ENCODE measurements at places on chromosomes 5 and 9.
A peak's percentile ranks its signal among the peaks of the same experiment; 100 is the strongest.

DNA sequence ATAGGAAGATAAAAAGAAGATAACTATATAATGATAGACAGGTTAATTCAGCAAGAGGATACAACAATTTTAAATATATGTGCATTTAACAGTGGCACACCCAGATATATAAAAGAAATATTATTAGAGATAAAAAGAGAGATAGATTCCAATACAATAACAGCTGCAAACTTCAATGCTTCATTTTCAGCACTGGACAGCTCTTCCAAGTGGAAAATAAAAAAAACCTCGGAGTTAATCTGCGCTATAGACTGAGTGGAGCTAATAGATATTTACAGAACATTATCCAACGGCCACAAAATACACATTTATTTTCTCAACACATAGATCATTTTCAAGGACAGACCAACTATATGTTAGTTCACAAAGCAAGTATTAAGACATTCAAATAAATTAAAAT, 1229.5 kb upstream of the CDH6 start:
- DNase-seq, result no peak

- DNase-seq, result peak; percentile 87
Measured at GRCh38 chr5:57538341-57538955, 55.8 kb upstream of the ACTBL2 start.

DNA sequence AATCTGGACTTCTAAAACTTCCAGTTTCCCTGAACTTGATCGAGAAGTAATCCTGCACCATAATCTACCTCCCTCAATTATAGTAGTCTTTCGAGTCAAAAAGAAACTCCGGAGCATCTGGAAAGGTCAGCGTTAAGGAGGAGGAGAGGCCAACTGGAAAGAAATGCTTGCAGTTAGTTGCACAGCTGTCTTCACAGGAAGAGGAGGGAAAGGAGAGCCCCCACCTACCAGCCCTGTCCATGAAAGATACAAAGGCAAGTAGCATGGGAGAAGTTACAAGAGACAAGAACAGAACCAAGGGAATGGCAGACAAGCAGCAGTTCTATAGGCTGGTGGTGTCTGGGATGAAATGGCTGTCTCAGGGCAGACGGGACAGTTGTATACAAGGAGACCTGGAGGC, 170.6 kb downstream of the RAB3C start:
- DNase-seq, result no peak

DNA sequence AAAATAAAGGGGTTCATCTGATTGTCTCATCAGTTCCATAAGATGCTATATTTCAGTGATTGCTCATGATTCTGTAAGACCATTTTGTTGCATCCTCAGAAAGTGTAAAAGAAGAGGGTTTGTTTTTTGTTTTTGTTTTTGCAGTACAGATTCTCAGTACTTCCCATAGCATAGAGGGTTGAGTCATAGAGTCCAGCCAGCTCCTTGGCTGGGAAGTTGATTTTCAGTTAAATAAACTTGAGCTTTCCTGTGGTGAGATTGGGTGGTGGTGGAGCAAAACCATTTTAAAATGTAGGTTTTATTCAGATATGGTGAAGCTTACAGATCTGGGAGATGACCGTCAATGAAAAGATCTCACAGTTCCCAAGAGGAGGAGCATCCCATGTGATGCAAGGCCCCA, 48.2 kb downstream of the DAPK1 start:
- no peak for DNase-seq

DNA sequence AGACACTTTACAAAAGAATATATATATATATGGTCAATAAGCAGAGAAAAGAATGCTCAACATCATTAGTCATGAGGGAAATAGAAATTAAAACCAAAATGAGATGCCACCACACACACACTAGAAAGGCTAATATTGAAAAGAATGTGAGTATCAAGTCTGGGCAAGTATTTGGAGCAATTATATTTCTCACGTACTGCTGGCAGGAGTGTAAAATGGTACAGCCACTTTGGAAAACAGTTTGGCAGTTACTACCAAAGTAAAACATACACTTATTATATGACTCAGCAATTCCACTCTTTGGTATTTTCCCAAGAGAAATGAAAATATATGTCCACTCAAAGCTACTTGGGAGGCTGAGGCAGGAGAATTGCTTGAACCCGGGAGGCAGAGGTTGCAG, 29.8 kb downstream of the NEUROG1 start:
- no peak for DNase-seq

GRCh38 chr9:133460405-133461175, 812 bp downstream of the CACFD1 start:
- DNase-seq, result no peak

DNA sequence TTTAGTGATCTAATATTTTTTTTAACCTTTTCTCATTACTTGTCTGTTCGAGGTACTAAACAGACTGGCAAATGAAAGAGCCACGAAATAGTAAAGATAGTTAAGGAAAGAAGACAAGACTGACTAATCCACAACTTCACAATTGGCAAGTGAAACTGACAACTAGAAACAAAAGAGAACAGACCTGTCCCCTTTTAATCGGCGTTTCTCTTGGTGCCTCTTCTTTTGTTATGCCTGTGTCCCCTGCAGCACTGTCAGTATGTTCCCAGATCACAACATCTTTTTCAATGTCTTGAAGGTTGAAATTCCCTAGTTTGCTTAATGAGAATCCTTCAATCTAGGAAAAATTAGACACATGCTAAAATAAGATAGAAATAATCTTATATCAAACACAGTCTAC, 26.1 kb downstream of the TUT7 start:
- DNase-seq, result no peak

DNA sequence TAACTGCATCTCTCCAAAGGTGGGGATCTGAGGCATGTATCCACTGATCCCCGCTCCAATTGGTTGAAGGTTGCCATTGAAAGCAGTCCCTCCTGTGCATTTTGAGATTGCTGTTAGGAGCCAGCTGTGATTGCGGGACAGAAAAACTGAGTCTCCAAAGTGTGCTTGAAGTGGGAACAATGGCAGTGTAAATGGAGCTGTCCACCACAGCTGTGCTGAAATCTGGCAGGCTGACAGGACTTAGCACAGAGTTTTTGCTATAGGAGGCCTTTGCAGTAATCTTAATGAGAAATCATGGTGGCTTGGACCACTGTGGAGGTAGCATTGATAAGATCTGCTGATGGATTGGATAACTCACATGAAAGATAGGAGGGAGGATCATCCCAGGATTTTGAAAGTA, 3.3 kb downstream of the RNF20 start:
- no peak for DNase-seq

DNA sequence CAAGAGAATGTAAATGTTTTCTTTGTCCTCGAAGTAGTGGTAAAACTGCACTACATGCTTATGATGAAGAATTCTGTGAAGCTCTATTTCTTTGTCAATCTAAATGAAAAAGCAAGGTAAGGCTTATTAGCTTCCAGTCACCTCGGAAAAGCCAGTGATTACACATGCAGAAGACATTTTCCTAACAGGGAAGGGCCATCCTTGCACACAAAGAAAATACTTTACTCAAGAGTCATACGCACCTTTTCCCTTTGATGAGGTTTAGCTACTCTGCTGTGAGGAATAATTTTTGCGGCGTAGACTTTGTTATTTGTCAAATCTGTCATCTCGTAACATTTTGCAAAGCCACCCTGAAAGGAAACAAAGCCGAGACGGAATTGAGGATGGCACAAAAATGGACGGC, 1.1 kb downstream of the PLK2 start:
- DNase-seq, result no peak

DNA sequence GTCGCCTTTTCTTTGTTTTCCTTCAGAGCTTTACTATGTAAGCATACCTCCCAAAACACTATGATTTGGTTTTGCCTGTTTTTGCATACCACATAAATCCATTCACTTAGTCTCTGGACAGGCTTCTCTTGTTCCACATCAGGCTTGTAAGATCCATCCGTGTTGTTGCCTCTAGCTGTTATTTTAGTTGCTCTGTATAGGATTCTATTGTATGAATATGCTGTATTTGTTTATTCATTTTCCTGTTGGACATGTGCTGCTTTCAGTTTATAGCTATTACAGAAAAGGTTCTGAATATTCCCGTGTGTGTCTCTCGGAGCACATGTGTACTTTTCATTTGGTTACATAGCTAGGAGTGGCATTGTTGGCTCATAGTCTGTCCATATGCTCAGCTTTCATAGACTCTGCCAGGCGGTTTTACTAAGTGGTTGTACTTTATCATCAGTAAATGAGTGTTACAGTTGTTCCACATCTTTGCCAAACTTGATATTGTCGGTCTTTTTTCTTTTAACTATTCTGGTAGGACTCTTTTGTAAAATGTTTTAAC, 41.8 kb downstream of the NUP214 start:
- no peak for DNase-seq

DNA sequence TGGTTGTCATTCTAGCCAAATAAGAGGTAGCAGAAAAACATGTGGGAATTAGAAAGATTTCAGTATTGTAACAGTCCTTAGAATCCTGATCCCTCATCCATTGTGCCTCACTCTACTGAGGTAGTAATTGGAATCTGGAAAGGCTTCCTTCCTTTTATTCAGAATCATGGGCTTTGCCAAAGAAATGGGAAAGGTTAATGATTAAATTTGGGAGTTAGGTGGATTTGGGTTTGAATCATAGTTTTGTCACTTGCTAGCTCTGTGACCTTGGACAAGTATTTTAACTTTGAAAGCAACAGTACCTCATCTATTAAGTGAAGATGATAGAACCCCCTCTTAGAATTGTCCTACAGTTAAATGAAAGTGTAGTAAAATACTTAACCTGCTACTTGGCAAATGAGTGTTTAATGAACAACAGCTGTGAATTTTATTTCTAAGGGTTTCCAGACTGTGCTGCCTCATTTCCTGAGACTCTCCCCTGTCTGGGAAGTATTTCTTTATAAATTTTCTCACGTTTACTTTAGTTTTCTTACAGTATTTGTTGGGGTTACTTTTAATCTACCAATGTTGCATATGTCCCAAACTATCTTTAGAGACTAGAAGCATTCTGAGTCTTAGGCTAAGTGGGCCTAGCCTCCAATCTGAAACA, 11.7 kb downstream of the SPDL1 start:
- DNase-seq, result no peak

GRCh38 chr5:113735751-113736150, 222.3 kb downstream of the YTHDC2 start:
- DNase-seq, result no peak

DNA sequence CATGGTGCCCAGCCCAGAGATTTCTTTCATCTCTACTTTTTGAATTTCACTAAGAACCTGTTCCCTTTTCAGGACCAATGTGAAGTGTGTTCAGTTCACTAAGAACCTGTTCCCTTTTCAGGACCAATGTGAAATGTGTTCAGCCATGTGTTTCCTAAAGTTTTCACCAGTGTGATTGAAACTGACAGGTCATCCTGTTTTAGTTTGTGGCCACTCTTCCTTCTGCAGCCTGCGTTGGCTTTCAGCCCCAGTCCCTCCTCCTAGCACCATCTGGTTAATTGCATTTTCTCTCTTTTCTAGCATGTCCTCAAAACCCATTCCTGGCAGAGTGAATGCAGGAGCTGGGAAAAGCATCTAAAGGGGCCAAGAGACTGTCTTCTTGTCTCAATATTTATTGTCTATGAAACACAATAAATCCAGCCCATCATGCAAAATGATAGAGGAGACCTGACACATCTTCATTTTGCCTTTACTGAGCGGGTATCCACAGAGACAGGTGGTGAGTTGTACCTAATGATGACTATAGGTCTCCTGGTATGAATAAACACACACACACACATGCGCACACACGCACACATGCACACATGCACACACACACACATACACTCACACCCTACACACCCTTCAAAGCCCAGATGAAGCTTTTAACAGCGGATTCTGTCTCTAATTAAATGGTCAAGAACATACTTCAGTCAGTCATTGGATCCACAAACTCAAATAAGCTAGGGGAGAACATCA, 6.1 kb upstream of the PANK3 start:
- no peak for DNase-seq

DNA sequence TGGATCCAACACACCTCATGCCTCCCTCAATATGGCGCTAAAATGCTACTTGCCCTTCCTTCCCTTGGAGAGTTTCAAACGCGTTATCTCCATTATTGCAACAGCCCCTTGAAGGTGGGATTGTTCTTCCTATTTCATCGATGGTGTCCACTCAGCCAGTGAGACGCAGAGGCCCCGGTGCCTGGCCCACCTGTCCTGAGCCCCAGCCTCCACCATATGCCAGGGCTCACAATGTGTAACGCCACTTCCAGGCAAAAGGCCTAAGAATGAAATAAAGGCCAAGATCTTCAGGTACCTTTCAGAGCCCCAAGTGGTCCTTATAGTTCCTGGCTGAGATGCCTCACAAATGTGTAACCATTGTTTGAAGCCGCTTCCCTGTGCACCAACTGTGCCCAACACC, 170.7 kb upstream of the PHYKPL start:
- DNase-seq, result no peak

DNA sequence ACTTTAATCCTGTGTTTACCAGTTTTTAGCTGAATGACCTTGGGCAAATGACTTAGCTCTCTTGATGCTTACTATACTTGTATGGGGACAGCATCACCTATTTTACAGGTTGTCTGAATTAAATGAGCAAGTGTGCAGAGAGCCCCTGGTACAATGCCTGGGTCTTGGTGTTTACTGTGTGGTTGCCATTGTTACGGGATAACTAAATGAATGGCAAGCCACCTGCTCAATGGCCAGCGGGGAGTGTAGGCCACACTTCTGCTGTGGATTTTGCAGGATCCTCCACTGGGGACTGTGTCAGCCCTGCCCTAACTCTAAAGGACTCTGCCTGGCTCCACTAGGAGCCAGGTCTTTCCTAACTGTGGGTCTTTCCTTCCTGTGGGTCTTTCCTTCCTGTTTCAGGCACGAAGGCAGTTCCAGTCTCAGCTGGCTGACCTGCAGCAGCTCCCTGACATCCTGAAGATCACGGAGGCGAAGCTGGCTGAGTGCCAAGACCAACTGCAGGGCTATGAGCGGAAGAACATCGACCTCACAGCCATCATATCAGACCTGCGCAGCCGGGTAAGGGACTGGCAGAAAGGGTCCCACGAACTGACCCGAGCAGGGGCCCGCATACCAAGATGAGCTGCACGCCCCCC, 10.3 kb upstream of the GLE1 start:
- DNase-seq, result no peak

- DNase-seq, result no peak
Measured at GRCh38 chr5:16913187-16914107, 22.6 kb downstream of the MYO10 start.

Data from HFF-Myc (cell line).